Heart left ventricle (tissue), 16 donors: ENCODE measurements at places on chromosomes 6 and 20.

DNA sequence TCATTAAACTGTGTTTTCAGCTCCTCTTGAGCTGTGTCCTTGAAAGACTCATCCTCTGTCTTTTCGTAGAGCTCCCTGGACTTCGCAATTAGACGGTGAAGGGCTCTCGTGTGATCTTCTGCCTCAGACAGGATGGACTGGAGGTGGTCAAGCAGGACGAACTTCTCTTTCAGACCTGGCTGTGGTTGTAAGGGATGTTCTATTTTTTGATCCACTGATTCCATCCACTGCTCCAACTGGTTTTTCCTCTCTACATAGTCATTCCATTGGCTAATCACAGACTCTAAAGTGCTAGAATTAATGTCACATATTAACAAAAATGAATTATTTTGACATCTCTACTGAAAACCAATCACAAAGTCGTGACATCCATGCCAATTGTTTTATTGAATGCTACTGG lies 250.1 kb downstream of the SYNE1 start:
- DNase-seq: no peak

DNA sequence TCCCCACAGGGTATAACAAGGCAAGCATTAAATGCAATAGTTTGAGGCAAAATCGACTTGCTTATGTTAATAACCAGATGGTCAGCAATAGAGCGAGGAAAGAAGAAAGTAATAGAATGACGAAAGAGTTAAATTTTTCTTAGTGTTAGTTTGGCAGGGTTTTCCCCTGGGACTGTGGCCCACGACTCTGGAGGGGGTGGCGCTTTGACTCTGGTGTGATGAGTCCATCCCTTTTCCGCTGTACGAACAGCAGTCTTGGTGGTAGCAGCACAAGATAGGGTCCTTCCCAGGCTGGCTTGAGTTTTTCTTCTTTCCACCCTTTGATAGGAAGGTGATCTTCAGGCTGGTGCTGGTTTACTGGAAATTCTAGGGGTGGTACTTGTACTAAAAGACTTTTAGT lies 69.2 kb upstream of the GMDS start:
- DNase-seq: no peak

DNA sequence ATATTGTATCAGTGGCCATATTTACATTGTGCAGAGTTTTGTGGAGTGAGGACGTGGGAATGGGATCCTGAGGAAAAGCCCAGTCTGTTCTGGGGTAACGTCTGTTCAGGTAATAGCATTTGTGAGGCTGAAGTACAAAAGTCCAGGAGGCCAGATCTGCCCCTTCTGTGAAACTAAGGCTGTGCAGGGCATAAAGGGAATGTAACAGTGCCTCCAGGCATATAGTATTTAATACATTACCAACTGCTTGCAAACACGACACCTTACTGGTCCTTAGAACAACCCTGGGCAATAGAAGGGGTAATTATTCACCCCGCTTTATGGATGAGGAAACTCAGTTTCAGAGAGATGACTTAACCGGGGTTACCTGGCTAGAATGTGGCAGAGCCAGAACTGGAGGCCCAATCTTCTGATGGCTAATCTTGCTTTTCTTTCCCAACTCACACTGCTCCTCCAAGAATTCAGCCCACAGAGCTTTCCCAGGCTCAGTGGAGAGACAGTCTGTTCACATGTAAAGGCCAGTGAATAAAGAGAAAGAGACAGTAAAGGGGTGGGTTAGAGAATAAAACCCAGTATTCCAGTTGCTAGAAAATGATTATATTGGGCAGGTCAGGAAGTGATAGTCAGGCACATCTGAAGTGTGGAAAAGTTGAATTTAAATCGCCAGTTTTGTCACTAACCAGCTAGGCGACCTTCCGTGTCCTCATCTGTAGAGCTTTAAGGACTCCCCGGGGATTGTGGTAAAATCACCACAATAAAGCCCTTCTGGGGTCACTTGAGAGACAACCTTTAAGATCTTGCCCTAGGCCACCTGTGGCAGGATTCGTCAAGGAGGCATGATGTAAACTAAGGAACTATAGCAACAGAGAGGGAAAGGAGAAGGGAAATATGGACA lies 280.7 kb upstream of the CITED2 start:
- DNase-seq: no peak

DNA sequence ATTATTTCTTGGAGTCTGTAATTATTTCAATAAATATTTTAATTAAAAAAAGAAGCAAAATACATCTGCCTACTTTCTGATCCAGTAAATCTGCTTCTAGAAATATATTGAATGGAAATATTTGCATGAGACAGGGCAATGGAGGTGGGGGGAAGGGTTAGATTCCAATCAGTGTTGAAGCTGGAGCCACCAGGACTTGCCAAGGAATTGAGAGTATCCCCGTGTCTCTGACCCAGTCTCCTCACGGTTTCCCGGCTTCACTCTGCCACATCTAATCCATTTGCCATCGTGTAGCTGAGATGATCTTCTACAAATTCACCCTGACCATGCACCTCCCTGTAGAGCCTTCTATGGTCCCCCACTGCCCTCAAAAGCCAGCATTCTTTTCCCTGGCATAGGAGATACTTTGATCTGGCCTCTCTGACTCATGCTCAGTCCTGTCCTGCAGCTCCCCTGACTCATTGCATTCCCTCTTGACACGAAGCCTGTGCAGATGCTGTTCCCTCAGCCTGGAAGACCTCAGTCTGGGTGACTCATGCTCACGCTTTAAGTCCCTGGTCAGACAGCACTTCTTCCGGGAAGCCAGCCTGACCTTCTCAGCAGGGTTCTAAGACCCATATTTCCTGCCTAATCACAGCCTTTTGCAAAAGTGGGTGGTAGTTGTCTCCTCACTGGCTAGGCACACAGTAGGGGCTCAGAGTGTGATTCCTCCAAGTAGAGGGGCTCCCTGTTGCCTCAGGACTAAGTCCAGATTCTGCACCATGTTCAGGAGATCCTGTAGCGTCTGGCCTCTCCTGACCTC lies 23.0 kb upstream of the FKBP1A start:
- DNase-seq: no peak

DNA sequence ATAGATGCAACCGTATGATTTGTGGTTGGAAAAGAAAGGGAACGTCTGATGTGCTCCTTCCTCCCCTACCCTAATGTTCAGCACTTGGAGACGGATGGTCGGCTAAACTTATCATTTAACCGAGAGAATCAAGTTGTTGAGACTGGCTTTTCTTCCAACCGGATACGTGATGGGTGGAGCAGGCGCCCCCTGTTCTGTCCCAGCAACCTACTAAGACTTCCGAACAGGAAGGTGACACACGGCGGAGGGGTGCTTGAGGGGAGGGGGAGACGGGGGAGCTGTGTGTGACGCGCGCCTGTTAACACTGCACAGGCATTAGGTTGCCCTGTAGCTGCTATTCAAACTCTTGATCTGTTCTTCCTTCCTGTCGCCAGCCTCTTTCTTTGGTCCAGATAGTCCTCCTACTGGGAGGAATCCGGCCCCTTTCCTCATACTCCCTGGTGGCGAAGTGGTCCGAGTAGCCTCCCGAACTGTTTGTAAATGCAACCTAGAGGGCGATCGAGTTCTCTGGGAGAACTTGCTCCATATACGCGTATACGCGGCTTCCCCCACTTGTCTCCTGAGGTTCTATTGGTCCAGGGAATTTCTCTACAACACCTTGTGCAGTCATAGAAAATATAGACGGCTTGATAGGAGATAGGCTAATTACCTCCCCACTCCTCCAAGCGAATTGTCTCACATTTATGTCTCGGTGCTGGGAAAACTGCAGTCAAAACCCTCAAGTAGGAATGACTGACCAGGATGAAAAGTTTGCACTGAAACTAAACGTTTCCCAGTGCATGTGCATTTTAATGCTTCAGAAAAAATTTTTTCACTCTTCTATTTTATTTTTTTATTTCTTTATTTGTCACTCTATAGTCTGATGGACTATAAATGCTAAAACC lies 126.0 kb upstream of the SLC2A12 start:
- DNase-seq: peak; percentile 89

DNA sequence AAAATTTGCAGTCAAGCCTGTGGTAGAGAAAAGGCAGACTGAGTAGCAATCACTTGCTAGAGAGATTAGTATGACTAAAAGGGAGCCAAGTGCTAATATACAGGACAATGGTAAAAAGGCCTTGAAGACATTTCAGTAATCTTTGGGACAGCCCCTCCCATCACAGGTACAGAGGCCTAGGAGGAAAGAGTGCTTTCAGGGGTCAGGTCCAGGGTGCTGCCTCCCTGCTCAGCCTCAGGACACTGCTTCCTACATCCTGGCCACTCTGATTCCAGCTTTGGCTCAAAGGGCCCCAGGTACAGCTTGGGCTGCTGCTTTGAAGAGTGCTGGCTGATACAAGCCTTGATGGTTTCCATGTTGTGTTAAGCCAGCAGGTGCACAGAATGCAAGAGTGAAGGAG lies 543.5 kb downstream of the MMUT start:
- no peak for DNase-seq

- no peak for DNase-seq
Measured at GRCh38 chr6:44561060-44561623, 173.6 kb downstream of the CDC5L start.

- no peak for DNase-seq
Measured at GRCh38 chr6:34170346-34170745, 24.5 kb upstream of the GRM4 start.

- no peak for DNase-seq
Measured at GRCh38 chr6:155264693-155265320, 994 bp downstream of the CLDN20 start.

GRCh38 chr6:130373992-130374391 lies 8.2 kb downstream of the TMEM200A start:
- no peak for DNase-seq

- no peak for DNase-seq
Measured at GRCh38 chr6:89581689-89582088, 56.9 kb downstream of the LYRM2 start.

- DNase-seq: no peak
Measured at GRCh38 chr6:91575032-91575431, 988.2 kb upstream of the MAP3K7 start.

DNA sequence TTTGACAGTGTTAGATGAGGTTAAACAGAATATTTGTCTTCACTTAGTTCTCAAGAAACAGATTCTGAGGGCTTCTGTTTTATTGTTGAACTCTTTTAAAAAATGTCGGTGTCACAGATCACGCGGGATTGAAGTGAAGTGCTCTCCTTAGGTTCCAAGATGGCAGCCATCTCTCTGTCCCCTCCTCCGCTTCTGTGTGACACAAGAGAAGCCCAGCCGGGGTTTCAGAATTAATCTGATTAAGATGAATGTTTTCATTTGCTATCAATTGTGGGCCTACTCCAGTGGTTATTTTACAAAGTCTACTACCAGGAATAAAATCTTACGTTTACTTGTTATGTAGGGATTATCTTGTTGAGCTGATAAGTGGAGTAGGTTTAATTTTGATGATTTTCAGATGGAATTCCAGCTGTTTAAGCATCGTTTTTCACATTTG lies 10.9 kb downstream of the HIVEP1 start:
- no peak for DNase-seq

- DNase-seq: no peak
Measured at GRCh38 chr6:130973521-130974277, 89.3 kb downstream of the EPB41L2 start.

GRCh38 chr6:167487749-167488664 lies 163.1 kb downstream of the TTLL2 start:
- DNase-seq: no peak

DNA sequence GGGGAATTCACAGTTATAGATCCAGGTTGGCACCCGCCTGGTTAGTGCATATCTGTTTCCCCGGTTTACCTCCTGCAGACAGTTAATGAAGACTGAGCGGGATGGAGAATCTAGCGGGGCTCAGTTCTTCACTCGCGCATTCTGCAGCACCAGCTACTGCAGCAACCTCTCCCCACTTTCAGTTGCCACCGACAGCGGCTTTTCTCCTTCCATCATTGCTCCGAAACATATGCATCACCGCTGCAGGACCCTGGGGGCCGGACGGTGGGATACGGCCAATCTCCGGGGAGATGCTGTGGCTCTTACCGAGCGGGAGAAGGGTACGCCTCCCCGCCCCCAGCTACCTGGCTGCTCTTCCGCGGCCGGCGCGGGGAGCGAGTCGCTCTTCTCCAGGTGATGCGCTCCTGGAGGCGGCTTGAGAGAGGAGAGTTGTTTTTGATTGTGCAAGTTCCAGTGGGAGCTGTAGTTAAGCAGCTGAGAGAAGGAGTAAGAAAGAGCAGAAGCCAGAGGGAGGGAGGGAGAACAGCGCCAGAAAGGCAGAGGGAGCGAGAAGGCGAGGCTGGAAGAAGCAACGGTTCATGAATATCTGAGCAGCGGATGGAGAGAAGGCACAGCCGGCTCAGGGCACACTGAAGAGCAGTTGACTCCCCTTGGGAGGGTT lies at the start of gene SGK1:
Gene SGK1, minus strand, starts transcription at position 642 of the 661 bp plus-strand sequence. CDS start 652 bp downstream, outside the sequence.
- DNase-seq: no peak

- no peak for DNase-seq
Measured at GRCh38 chr20:57932227-57932864, 222.5 kb upstream of the PMEPA1 start.
